ENCODE measurements at places on chromosomes 5 and 9.

GRCh38 chr5:139847790-139848507 is 52.3 kb downstream of the PSD2 start:
- peak; percentile 42 for DNase-seq

GRCh38 chr9:13263511-13263910 is 16.0 kb downstream of the MPDZ start:
- no peak for DNase-seq

GRCh38 chr9:106616026-106616425 is 246.9 kb upstream of the ZNF462 start:
- DNase-seq, result no peak

DNA sequence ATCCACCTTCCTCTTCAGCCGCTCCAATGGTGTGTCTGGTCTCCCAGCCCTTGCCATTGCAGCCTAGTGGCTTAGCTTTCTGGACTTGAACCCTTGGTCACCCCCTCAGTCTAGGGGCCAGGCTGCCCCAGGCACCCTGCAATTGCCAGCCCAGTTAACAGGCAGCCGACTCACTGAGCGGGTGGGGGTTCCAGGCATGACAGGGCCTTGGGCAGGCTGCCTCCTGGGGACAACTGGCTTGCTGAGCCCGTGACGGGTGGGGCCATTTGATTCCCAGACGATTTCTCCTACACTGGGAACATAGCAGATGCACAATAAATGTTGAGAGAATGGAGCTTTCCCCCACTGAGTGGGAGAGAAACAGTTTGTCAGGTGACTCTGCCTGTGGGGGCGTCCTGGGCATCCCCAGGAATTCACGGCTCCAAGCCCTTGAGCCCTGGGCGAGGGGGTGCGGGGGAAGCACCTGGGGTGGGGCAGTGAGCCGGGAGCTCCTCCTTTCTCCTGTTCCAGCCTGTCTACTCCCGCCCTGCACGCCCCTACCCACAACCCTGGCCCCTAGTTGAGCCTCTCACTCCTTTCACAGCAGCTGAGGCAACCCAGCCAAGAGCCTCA is 12.6 kb upstream of the AQP7 start:
- DNase-seq, result no peak

DNA sequence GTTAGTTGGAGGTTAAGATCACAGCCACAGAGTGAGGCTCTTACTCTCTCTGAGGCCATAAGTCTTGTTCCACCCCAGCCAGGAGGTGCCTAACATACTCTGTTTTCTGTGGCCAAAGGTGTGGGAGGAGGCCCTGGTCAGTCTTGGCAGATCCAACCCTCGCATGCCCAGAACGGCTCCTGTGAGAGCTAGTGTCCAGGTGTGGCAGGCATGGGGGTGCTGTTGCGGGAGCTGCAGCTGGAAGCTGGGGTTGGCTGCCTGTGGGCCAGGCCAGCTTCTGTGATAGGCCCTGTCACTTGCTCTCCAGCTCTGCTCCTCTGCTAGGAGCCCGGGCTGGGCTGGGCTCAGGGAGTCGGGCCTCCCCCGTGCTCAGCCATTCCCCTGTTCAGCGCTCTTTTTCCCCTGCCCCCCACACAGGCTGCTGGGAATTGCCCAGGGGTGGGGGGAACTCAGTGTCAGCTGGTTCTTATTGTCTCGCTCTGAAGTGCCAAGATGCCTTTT is 31.6 kb downstream of the IER5L start:
- no peak for DNase-seq

DNA sequence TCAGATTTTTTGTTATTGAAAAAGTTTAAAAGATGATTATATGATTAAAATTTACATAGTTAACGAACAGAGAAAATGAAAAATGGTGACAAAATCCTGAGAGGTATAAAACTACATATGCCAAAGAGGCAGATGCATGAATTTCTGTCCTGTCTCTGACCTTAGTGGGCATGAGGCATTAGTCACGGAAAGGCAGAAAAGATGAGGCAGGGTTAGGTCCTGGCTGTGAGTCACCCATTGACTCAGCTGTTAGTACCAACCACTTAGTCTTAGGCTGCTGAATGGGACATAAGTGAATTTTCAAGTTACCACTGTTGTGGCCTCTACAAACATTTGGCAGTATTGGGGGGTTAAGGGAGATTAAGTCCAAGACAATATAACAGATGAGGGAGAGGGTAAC is 33.1 kb downstream of the RASA1 start:
- DNase-seq, result peak; percentile 22

DNA sequence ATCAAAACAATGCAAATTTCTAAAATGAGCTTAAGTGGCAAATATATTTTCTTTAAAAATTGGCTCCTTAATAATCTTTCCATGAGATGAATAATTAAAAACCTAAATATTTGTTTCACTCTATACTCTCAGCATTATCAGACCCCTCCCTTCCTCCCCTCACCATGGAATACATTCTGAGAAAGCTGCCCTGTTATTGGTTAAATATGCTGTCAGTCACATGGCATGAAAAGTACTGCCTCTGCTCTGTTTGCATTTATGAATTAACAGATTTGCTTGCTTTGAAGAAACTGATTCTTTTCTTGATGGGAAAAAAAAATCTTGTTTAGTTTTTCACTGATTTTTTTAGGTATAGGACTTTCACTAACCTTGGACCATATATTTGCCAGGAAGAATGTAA is 17.0 kb upstream of the RPS23 start:
- no peak for DNase-seq

GRCh38 chr5:65766175-65766574 is 44.2 kb downstream of the NLN start:
- no peak for DNase-seq

- DNase-seq, result no peak
These were observed 1.2 kb upstream of the CCDC69 start for GRCh38 chr5:151225071-151225470.

DNA sequence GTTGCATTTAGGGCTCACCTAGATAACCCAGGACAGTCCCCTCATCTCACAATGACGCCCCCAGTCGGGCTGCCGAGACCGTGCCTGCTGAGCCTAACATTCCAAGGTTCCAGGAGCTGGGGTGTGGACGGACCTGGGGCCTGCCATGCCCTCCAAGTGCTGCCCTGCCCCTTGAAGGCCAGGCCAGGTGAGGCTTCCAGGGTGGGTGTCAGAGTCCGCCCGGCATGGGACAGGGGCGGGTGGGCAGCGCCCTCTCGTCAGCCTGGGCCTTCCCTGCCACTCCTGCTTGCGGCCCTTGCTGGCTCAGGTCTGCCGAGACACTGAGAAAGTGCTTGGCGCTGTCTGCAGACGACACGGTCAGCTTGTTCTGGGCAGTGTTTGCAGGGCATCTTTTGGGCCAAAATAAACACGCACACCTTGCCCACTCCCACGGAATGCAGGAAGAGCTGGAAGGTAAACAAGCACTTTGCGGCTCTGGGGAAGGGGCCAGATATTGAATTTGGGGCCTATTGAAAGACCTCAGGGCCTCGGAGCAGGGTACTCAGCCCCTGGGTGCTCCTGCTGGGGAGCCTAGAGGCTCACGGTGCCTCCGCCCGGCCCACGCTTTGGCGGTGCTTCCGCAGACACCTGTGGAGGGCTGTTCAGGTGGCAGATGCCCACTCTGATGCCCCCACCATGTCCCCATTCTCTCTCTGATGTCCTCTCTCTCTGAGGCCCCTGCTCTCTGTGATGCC is 4.2 kb upstream of the SCGB3A1 start:
- DNase-seq, result no peak

Data from stimulated activated CD4-positive, alpha-beta T cell treated with anti-CD3 and anti-CD28 coated beads, Interleukin-12 subunit alpha, Interleukin-12 subunit beta, amount 100 ng/mL, for 48 hours (primary cell).